ENCODE measurements at places on chromosomes 7 and 10.

DNA sequence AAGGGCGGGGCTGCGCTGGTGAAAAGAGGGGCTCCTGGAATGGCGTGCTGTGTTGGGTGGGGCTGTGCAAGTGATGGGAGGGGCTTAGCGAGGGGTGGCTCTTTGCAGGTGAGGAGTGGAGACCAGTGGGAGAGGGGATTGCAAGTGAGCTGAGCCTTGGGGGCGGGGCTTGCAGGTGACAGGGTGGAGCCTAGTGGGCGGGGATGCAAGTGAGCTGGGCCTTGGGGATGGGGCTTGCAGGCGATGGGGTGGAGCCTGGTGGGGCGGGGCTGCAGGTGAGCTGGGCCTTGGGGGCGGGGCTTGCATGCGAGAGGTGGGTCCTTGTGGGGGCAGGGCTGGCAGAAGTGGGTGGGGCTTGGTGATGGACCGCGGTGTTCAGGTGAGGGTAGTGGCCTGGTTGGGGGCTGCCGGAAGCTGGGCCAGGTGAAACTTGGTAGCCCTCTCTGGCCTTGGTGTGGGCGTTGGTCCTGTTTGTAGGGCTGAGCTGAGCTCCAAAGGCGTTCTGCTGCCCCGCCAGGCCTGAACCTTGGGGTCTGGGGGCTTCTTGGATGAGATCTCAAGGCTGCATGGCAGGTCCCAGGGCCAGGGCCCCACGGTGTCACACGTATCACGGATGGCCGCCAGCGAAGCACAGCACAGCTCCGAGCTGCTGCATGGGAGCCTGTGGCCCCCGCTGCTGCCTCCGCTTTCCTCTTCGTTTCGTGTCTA is 743 bp upstream of the PITRM1 start:
- no peak for DNase-seq

- DNase-seq, result no peak
These were observed 299.3 kb upstream of the MEOX2 start for GRCh38 chr7:15985587-15986384.

GRCh38 chr10:80619036-80619435 is 81.3 kb downstream of the SH2D4B start:
- no peak for DNase-seq

DNA sequence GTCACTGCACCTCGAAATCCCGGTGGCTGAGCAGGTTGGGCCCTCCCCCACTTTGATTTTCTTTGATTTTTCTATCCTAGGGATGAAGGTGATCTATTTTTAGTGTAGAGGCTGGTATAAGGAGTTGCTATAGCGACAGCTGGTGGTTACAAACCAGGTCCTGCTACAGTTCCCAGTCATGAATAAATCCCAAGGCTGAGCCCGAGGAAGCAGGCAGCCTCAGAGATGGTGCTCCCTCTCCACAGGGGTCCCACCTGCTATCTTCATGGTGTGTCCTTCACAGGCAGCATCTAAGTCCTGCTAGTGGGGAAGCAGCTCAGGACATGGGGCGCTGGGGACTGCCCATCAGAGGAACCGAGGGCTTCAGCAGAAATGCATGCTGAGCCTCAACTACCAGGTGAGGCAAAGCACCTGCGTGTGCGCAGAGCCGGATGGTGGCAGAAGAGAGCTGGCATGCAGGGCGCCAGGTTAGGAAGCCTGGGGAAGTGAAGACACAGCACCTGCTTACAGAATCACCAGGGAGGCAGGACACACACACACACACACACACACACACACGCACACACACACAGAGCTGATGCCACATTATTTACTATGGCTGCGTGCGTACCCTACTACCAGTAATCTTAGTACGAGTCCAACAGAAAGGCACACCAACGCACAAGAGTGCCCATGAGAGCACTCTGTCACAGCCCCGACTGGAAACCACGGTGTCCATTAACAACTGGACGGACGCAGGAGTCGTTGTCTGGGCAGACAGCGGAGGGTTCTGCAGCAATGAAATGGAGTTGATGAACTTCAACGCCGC is 150.9 kb downstream of the PRKAG2 start:
- DNase-seq, result no peak

DNA sequence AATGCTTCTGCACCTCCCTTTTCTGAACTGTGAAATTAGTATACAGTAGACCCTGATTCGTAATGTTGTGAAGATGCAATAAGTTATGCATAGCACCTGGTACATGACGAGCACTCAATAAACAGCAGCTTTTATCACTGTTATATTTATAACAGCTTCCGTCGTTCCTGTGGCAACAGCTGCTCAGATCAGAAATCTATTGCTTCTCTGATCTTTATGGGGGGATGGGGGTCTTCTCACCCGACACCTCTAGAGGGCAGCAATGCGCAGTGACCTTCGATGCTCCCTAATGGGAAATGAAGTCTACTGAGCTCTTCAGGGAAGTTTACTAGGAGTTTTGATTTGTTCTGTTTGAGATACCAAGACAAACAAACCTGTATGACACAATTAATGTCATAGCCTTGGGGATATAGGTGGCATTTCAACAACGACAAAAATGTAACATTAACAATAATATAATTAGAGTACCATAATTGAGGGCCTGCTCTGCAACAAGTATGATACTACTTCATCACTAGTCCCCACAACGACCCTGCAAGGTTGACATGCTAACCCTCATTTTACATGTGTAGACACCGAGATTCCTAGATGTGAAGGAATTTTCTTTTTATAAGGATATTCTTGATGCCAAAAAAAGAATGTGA is 289.6 kb downstream of the SFMBT2 start:
- DNase-seq, result peak; percentile 57

DNA sequence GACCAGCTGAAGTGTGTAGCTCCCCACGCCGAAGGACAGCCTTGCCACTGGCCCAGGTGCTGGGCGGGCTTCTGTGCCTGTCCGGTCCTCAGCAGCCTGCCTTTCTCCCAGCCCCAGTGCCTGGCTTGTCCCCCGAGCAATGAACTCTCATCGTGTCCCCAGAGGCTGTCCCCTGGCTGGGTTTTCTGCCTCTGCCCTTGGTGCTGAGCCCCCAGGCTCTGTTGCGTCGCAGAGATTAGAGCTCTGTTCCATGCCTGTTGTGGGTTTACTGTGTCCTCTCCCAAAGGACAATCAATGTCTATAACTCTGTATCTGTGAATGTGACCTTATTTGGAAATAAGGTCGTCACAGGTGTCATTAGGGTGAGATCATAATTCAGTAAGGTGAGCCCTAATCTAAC is 226.1 kb upstream of the SHH start:
- no peak for DNase-seq

DNA sequence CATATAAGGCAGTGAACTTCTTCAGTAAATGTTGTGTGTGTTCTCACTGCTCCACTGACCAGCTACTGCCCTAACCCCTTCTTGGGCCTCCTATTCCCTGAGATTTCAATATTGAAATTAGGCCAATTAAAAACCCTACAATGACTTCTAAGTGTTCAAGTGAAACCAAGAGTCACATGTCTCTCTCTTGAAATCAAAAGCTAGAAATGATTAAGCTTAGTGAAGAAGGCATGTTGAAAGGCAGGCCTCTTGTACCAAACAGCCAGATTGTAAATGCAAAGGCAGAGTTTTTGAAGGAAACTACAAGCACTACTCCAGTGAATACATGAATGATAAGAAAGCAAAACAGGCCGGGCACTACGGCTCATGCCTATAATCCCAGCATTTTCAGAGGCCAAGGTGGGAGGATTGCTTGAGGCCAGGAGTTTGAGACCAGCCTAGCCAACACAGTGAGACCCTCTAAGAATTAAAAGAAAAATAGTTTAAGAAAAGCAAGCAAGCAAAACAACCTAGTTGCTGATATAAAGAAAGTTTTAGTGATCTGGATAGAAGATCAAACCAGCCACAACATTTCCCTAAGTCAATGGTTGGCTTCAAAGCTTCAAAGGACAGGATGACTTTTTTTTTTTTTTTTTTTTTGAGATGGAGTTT is 22.3 kb downstream of the BRAF start:
- DNase-seq, result no peak

GRCh38 chr10:15844517-15844916 is 15.8 kb downstream of the MINDY3 start:
- no peak for DNase-seq

GRCh38 chr7:150735596-150736358 is 1.4 kb upstream of the GIMAP5 start:
- DNase-seq, result no peak

GRCh38 chr7:108030516-108030915 is 27.6 kb upstream of the LAMB1 start:
- no peak for DNase-seq

DNA sequence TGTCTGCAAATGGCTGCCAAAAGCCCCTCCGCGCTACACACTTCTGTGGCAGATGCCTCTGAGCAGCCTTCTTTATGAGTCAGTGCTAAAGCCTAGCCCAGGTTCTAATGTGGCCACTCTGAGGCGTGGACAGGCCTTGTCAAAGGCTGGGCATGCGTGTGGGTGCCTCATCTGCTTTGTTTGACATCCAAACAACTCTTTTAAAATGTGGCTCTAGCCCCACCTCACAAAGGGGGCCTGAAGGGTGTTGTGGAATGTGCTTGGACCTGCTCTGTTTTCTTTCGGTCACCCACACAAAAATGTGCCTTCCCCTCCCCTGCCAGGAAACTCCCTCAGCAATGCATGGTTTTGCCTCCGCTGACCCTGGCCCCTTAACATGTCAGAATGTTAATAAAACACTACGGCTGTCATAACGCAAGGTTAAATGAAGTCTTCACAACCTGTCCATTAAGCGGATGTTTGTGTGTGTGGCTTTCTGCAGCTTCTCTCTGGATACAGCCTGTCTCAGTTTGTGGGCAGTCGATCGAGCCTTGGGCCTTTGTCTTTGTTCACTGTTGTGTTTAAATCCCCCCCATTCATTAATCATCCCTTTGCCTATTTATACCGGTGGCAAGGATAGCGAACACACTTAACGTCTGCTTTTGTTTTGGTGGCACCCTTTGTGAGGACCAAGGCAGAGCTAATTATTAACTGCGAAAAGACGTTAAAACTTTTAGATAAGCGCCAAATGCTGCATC is 718.9 kb downstream of the LRMDA start:
- no peak for DNase-seq

- no peak for DNase-seq
These were observed 55.7 kb downstream of the NEBL start for GRCh38 chr10:20841419-20841818.

DNA sequence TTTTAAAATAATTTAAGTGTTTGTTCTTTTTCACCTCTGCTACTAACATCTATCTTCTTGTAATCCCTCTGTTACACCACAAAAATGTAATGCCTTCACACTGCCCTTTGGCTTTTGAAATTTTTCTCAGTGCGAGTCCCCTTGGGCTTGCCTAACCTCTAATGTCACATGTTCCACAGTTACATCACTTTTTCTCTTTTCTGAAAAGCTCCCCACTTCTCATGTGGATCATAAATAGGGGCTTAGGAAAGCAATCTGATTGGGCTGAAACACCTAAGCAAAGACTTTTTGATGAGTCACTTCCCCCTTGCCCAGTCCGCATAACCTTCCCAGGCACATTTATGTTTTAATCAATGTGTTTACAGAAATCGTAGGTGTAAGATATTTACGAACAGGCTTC is 288.2 kb downstream of the IPMK start:
- DNase-seq, result no peak

- DNase-seq, result no peak
These were observed 45.5 kb upstream of the TMEM140 start for GRCh38 chr7:135102372-135102771.

- no peak for DNase-seq
These were observed 104.8 kb upstream of the SHH start for GRCh38 chr7:155916926-155917655.

GRCh38 chr10:91691981-91692380 is 59.1 kb upstream of the PPP1R3C start:
- DNase-seq, result no peak

DNA sequence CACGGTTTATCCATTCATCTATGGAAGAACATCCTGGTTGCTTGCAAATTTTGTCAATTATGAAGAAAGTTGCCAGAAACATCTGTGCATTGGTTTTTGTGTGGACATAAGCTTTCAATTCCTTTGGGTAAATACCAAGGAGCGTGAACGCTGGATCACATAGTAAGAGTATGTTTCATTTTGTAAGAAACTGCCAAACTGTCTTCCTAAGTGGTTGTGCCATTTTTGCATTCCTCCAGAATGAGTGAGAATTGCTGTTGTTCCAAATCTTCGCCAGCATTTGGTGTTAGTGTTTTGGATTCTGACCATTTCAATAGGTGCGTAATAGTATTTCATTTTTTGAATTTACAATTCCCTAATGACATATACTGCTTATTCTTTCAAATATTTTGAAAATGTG is 155.3 kb upstream of the FRMD4A start:
- DNase-seq, result no peak

GRCh38 chr7:155464183-155464582 is 6.3 kb downstream of the EN2 start:
- DNase-seq, result no peak

DNA sequence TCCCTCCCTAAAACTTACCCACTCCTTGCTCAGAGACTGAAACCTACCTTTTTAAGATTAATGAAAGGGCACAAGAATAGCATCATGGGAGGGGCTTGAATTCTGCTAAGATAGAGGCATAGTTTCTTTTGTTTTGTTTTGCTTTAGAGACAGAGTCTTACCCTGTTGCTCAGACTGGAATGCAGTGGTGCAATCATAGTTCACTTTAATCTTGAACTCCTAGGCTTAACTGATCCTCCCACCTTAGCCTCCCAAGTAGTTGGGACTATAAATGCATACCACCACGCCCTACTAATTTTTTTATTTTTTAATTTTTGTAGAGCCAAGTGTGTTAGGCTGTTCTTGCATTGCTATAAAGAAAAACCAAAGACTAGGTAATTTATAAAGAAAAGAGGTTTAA is 17.7 kb upstream of the DNMBP start:
- DNase-seq, result no peak

GRCh38 chr7:83161899-83162401 is 734 bp downstream of the PCLO start:
- DNase-seq, result no peak

DNA sequence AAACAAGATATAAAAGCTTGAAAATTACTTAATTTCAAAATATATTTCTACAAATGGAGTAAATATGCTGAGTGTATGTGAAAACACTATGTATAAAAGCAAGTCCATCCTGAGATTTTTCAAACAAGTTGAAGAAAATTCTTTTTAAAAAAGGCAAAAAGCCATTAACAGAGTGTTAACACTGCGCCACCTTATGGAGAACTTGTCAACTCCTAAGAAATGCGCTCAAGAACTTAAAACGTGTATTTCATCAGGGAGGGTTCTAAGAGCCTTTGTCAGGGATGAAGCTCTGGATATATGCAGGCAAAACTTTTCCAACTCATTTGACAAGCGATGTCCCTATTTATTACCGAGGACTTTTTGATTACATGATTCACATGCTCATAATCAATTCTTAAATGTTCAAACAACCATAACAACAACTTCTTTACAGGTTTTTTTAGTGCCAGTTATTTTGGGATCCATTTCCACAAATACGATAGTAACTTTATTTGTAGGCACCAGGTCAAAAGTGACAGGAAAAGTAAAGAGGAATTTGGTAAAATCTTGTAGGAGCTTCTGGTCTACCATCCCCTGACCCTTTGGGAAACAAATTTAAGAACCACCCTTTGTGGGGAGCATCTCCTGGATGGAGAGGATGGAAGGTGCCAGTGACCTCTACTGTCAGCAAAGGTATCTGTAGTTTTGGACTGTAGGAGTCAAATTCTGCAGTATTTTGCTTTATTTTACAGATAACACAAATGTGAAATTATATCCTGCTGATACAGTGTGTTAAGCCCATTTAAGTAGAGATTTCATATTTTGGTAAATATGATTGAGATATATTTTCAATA is 23.2 kb downstream of the CALCR start:
- no peak for DNase-seq

- DNase-seq, result no peak
These were observed 803.6 kb downstream of the SORCS1 start for GRCh38 chr10:106360870-106361269.

GRCh38 chr7:137986252-137987017 is 15.5 kb downstream of the CREB3L2 start:
- DNase-seq, result no peak

All from stimulated activated CD4-positive, alpha-beta T cell treated with anti-CD3 and anti-CD28 coated beads, Interleukin-1b, Interleukin-23, amount 100 ng/mL, for 24 hours (primary cell).